ENCODE measurements at places on chromosomes 7 and 10.
A peak's percentile ranks its signal among the peaks of the same experiment; 100 is the strongest.

GRCh38 chr7:31957090-31957720, 113.0 kb downstream of the PDE1C start:
- no peak for DNase-seq

- DNase-seq: peak; percentile 3
Observed at GRCh38 chr10:63554657-63555056, 33.5 kb downstream of the REEP3 start.

GRCh38 chr7:2864999-2865670, 21.0 kb upstream of the GNA12 start:
- DNase-seq: peak; percentile 37

- no peak for DNase-seq
Observed at GRCh38 chr10:44016589-44017482, 368.1 kb downstream of the CXCL12 start.

GRCh38 chr7:32164341-32164996, 94.3 kb upstream of the PDE1C start:
- DNase-seq: no peak

DNA sequence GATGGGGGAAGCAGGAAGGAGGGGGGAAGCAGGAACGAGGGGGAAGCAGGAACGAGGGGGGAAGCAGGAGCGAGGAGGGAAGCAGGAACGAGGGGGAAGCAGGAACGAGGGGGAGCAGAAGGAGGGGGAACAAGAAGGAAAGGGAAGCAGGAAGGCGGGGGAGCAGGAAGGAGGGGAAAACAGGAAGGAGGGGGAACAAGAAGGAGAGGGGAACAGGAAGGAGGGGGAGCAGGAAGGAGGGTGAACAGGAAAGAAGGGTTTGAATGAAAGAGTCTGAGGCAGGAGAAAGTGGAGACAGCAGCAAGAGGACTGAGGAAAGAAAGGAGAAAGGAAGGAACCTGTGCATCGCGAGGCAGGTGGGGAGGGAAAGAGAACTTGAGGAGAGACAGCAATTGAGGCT, 256.6 kb downstream of the PTEN start:
- DNase-seq: no peak

- DNase-seq: no peak
Observed at GRCh38 chr7:32072397-32072796, 2.2 kb upstream of the PDE1C start.

DNA sequence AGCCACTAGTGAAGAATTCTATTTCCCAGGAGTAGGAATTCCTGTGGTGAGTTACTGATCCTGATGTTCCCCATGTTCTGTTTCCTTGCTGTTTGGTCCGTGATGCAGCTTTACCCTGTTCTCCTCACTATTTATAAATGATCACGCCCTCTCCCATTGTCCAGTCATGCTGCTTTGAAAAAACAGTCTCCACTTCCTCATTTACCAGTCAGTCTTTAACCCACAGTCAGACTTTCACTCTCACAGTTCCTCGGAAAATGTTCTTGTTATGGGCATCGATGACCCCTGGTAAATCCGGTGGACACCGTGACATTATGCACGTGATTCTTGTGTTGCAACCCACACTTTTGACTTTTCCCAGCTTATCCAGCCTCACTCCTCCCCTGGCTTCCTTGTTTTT, 14.4 kb downstream of the SCIN start:
- DNase-seq: no peak

DNA sequence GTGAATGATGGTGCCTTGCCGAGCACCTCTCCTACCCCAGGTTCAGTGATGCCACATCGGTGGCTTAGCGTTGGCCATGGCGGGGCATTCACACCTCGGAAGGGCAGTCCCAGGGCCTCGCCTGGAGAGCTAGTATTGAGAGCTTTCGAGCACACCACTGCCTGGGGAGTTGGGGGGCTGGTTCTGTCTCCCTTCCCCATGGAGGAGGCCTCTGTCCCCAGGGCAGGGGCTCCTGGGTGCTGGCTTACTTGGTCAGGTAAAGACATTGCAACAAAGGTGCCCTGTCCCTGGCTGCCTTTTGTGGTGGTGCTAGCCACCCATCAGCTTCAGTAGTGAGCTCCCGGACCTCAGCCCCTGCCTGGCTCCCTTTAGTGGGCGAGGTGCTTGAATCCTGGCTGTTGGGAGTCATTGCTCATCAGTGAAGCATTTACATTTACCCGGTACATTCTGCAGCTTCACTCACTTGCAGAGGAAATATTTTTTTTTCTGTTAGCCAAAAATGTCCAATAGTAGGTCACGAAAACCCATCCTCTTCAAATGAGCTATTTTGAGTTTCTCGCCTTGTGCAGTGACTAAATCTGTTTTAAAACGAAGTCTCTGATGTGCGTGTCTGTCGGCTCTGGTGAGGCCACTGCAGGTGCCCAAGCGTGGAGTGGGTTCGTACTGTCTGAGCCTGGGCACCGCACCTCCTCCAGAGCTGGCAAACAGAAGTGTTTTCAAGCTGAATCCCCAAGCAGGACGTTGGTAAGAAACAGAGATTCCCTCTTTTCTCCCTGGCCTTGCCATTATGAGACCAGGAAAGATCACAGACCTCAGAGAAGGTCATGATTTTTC, 95.5 kb downstream of the INPP5A start:
- no peak for DNase-seq

DNA sequence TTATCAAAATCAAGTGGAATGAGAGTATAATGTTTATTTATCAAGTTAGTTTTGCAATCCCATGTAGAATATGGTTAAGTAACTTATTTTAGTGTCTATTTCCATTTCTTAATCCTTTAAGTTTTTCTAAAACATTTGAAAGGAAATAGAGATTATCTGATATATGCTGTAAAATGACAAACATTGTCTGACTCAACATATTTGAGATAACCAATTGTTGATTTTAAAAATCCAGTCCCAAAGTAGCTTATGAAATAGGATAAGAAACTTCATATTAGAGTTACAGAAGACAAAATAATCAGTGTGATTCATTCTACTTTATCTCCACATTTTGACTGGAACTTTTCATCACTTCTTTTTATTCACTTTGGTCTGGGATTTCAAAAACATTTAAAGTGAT, 38.7 kb upstream of the CDK1 start:
- DNase-seq: no peak

GRCh38 chr7:67448271-67448670, 451.6 kb downstream of the TYW1 start:
- DNase-seq: no peak

- DNase-seq: no peak
Observed at GRCh38 chr7:50346545-50347497, 42.3 kb downstream of the IKZF1 start.

GRCh38 chr10:74947781-74948401, 121.5 kb downstream of the KAT6B start:
- no peak for DNase-seq

GRCh38 chr7:26658389-26659084, 205.9 kb downstream of the SKAP2 start:
- DNase-seq: no peak

DNA sequence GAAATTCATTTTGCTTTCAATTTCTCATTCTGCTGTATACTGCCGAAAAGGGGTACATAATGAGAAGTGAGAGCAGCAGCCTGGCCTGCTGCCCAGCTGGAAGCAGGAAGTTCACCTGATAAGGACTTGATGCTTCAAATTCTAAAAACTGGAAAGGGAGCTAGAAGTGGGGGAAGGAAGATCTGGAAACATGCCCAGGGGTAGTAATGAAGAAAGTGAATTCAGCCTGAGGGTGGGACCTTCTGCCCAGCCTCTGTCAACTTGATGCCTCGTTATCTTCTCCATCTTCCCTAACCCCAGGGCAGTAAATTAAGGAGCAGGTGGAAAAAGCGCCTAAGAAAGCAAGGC, 69.4 kb downstream of the ARMH3 start:
- no peak for DNase-seq

GRCh38 chr10:48476279-48476982, 128.4 kb downstream of the ARHGAP22 start:
- DNase-seq: no peak

GRCh38 chr10:78266741-78267469, 233.2 kb downstream of the RPS24 start:
- no peak for DNase-seq

DNA sequence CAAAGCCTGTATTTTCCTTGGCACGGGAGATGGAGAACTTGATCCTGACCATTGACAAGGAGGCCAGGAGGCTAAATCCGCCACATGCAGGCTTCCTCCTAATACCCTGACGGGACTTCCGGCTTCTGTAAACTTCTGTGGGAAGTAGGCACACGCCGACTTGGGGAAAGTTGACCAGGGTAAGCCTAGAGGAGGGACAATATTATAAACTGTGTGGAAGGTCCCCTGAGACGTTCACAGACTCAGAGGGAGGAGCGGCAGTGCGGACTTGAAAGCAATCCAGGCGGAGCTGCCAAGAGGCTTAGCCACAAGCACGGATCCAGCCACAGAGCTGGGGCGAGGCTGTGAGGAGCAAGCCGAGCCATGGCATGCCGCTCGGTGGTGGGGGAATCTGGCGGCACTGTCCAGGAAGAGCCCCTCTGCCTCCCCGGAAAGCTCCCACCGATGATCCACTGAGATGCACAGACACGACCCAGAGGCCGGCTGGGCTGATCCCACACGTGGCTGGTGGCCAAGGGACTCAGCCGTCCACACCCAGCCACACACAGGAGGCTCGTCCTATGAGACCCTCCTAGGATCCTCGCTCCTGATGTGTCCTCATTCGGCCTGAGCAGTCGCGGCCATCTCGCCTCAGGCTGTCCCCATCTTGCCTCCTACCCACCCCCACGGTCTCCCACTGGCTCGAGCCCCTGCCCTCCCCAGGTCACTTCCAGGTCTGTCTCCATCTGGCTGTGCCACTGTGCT, 40.0 kb upstream of the INSIG1 start:
- DNase-seq: no peak

- no peak for DNase-seq
Observed at GRCh38 chr10:70341016-70341415, 41.4 kb downstream of the LRRC20 start.

- DNase-seq: no peak
Observed at GRCh38 chr7:148898845-148899484, 14.9 kb upstream of the EZH2 start.

DNA sequence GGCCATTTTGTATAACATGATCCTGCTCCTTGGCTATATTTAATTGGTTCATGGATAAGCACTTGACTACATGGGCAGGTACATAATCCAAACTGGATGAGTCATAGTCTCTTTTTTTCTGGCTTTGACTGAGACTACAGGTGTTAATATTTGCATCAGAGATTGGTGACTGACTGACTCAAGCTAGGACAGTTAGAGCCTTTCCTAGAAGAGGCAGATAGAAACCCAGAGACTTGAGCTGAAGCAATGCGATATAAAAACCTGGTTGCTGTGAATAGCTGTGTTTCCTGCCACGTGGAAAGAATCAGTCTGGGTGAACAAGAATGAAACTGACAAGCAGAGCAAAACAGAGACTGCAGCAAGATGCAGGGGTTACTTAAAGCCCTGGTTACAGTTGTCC, 81.0 kb downstream of the SAMD9 start:
- DNase-seq: no peak

GRCh38 chr10:14326581-14326980, 4.1 kb downstream of the FRMD4A start:
- DNase-seq: no peak

DNA sequence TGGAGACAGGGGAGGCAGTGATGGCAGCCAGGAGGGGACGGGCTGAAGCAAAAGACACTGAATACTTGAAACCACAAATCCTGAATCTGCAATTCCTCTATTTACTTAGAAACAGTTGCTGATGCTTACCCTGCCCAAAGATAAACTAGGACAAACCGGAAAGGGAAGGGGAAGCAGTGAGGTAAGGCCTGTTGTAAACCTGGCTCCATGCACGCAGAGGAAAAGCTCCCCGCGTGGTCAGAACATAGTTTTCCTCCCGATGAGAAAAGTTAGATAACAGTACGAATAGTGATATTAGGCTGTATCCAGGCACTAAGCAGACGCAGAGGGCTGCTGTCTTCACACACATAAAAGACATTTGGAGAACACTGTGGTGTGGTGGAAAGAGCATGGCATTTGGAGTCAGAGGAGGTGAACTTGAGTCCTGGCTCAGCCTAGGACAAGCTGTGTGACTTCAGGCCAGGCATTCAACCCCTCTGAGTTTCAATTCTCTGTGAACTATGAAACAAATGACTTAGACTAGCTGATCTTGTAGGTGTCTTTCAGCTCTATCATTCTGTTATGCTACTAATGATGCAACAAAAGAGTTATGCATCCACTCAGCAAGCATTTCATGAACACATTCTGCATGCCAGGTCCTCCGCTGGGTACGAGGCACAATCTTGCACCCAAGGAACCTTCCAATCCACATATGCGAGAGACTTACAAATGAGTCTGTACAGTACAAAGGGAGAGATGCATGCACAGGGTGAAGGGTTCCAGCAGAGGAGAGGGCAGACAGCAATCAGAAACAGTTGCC, 80.9 kb downstream of the SORBS1 start:
- no peak for DNase-seq

DNA sequence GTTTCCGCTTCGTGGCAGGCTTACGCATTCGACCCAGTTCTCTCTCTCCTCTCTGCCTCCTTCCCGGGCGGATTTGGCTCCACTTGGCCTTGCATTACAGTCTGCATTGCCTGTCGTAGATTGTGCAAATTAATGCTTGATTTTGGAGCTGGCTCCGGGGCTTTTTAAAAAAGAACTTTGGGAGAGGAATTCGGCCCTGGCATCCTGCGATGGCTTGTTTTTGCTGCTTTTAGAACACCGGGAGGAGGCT, 767 bp downstream of the EIF4EBP2 start:
- DNase-seq: no peak

DNA sequence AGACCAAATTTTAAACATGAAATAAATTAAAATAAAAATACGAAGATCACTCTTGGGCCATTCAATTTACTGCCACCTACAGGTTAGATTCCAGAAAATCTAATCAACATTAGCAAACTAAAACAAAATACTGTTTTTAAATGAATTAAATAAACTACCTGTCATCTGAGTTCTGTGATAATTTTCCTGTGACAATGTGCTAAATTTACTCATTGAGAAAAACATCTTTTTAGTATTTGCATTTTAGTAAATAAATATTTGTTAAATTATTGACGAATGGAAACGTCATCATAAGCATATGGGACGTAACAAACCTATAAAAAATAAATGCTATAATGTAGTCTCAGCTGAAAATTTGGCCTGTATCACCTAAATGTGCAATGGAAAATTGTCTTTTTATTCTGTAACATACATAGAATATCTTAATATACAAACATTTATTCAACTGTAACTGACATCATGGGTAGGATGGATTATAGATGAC, 72.1 kb downstream of the ITGB8 start:
- no peak for DNase-seq

- DNase-seq: no peak
Observed at GRCh38 chr7:28480595-28480994, 68.3 kb downstream of the CREB5 start.

GRCh38 chr7:157853076-157853788, 516.4 kb downstream of the DNAJB6 start:
- DNase-seq: no peak

- DNase-seq: no peak
Observed at GRCh38 chr10:69734797-69735468, 66.8 kb upstream of the COL13A1 start.
